ENCODE measurements at places on chromosomes 2 and 18.

GRCh38 chr2:208608122-208608835 is 201.7 kb downstream of the PTH2R start:
- no peak for DNase-seq

- DNase-seq = no peak
Measured at GRCh38 chr2:15759385-15759784, 167.7 kb downstream of the DDX1 start.

GRCh38 chr18:49694402-49694801 is 118.9 kb downstream of the ACAA2 start:
- DNase-seq = no peak

DNA sequence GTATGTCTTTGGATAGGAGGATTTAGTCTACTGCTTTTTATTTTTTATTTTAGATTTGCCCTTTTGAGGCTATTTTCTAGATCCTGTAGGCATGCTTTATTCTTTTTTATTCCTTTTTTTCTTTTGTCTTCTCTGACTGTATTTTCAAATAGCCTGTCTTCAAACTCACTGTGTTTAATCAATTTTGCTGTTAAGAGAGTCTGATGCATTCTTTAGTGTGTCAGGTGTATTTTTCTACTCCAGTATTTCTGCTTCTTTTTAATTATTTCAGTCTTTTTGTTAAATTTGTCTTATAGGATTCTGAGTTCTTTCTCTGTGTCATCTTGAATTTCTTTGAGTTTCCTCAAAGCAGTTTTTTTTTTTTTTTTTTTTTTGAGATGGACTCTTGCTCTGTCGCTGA is 113.5 kb downstream of the NAT8 start:
- DNase-seq = no peak

GRCh38 chr2:181984060-181984459 is 1.6 kb upstream of the PPP1R1C start:
- no peak for DNase-seq

GRCh38 chr2:14722904-14723570 is 90.5 kb downstream of the LRATD1 start:
- DNase-seq = no peak

DNA sequence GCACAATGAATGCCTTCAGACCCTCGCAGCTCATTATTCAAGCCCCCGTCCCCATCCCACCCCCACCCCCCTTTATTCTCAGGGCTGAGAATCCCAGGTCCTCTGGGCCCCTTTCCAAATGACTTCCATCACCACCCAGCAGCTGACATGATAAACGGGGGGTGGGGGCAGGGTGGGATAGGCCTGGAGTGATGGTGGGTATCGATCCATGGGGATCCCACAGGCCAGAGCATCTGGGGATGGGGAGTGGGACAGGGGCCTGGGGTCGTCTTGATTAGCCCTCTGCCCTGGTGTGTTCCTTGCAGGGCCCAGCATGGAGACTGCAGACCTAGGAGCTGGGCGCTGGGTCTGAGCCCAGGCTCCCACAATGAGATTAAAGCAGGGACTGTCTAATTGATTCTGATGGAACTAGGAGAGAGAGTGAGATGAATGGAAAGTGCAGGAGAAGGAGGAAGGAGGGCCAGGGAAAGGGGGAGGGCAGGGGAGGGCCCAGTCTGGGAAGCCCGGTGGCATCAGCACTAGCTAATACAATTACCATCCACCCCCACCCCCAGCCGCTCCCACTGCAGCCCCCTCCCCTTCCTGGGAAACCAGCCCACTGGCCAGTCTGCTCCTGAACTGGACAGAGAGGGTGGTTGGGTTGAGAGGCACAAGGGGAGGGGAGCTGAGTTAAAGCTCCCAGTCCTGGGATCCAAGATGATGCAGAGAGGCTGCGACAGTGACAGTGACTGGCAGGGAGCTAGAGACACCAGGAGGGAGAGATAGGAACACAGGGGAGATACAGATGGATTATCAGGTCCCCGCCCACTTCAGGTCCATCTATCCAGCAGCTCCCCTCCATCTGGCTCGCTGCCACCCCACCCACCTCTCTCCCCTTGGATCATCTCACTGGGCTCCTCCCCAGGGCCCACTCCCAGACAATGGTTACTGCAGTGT is 13.1 kb upstream of the TNS1 start:
- DNase-seq = no peak

DNA sequence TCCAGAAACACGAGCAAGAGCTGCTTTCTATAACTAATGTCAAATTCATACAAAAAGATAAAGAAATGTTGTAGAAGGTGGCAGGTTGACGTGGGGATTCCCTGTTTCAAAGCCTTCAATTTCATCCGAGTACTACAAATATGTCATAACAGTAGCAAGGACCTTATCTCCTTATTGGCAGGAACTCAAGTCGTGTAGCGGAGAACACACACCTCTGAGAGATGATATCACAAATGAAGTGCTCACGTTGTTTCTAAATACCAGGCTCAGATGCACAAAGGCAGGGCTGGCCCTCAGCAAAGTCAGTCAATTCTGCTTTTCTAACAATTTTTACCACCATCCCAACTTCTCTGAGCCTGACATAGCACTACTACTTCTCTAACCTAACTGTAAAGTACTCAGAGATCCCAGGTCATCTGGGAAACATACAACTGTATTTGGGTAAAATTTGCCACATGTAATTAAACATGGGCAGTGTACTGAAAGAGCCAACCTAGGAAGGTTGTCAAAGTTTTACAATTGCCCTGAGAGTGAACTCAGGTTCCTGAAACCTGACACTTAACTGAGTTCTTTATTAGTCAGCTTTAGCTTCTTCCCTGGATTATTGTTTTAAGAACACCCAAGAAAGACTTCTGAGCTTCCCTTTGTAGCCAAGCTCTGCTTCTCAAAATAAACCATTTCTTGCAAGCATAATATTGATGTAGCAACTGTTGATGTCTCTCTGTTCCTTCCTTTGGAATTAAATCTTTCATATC is 813.7 kb upstream of the ACVR2A start:
- no peak for DNase-seq

DNA sequence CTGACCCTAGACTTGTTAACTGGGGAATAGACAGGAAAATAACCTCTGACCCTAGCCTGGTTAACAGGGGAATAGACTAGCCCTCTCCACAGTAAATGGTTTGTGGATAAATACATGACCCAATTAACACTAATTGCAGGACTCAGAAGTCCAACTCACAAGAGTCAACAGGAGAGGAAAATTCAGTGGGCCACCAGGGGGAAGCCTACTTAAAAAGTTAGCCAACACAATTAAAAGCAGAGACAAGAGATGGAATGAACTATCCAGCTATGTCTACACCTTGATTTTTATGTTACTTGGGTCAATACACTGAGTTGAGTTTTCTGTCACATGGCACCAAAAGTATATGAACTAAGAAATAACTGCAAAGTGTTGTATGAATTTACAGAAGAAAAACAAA is 158.8 kb upstream of the SLC39A10 start:
- peak; percentile 75 for DNase-seq

- peak; percentile 69 for DNase-seq
Measured at GRCh38 chr18:51030537-51031258, 685 bp downstream of the SMAD4 start.

GRCh38 chr2:85704800-85705679 is 10.9 kb downstream of the GNLY start:
- peak; percentile 72 for DNase-seq

DNA sequence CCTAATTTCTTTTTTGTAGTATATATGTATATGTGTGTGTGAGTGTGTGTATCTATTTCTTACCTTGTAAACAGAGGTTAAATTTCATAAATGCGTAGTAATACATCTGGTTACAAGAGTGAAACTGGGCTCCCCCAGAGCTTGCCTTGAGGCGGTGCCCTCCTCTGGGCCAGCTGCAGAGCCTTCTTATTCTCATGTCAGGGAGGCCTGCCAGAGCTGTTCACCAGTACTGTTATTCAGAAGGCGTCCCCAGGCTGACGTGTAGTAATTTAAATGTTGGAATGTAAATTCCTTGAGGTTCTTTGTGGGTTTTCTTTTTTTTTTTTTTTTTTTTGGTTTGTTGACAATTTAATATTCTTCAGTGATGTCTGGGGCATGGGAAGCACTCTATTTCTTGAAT is 11.2 kb downstream of the COPS8 start:
- DNase-seq = no peak

GRCh38 chr2:75716406-75716805 is 5.7 kb upstream of the GCFC2 start:
- DNase-seq = no peak

- DNase-seq = no peak
Measured at GRCh38 chr18:56517196-56517595, 121.2 kb downstream of the TXNL1 start.
